ENCODE measurements at places on chromosomes 1 and 21.

GRCh38 chr1:86271046-86271445 lies 114.5 kb upstream of the COL24A1 start:
- DNase-seq, result no peak

- DNase-seq, result no peak
Observed at GRCh38 chr1:24948079-24948827, 18.2 kb upstream of the RUNX3 start.

DNA sequence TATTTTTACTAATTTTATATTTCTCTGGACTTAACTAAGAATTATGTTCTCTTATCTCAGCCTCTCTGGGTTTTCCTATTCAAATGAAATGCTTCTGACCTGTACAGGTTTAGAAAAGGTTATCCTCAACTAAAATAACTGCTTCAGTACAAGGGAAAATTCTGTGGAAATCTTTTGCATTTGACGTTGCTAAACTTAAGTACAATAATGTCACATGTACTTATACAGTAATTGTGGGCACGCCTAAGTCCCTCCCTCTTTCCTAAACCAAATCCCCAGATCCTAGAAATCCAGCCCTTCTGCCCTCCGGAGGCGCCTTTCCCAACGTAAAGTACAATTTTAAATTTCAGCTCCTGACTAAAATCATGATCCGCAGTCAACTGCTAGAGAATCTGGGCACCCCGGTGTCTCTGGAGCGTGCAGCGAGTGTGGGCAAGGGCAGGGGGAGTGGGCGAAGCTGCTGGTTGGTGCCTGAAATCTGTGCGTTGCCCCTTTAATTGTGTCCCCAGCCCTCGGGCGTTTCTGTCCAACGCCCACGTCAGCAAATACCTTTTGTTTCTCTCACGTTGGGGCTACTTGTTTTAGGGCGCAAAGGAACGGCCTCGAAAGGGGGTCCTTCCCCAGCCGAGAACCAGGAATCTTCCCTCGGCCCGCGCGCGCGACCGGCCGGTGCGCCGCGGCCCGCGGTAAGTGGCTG lies at the start of gene ZBTB8A:
Gene ZBTB8A, plus strand, starts transcription at position 541 of the 697 bp plus-strand sequence. CDS start 53,505 bp downstream, outside the sequence.
- DNase-seq, result peak; percentile 81

GRCh38 chr1:101482306-101482705 lies 245.5 kb downstream of the S1PR1 start:
- DNase-seq, result no peak

GRCh38 chr1:227958617-227959324 lies 11.0 kb upstream of the WNT9A start:
- DNase-seq, result no peak

- DNase-seq, result no peak
Observed at GRCh38 chr1:160471253-160471652, 51.8 kb downstream of the SLAMF6 start.

- no peak for DNase-seq
Observed at GRCh38 chr1:198088360-198089071, 68.3 kb upstream of the NEK7 start.

DNA sequence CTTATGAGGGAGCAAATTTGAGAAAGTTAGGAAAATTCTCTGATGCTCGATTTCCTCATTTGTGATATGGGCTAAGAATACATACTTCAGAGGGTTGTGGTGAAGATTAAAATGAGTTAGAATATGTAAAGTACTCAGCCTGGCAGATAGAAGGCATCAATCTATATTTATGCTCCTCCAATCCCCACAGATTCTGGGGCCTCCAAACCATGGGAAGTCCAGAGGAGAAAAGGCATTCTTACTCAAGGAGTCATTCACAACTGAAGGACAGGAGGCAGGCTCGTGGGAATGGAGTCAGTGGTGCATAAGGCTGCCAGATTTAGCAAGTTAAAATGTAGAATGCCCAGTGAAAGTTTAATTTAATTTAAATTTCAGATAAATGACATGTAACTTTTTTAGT lies 330.0 kb upstream of the POU3F1 start:
- no peak for DNase-seq

DNA sequence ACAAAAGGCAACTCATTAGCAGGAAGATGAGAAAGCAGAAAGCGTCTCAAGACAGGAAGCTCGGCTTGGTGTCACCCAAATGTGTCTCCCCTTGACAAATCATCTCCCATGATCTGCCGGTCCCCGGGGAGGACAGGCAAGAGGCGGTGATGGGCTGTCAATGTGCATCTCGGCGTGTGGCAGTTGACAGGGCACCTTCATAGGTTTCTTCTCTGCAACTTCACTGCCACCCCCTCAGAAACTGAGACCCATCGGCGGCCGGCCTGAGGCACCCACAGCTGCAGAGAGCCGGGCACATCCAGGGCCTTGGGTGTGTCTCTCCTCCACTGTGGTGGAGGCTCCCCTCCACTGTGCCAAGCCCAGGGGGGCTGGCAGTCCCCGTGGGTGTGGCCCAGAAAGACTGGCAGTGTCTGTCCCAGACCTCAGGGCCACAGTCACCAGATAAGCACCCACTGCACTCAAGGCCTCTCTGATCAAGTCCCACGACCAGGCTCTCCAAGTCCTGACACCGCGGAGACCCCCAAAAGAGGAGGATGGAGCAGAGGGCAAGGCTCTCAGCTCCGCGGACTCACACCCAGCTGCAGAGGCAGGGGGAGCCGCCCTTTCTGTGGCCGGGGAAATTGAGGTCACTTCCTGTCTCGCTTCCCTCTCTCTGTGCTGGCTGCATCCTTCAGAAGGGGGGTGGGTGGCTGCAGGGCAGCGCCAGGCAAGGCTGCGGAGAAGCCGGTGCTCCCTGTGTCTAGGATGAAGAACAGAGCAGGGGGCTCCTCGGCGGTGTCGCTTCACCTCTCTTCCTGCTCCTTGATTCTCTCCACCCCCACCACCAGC lies 39.6 kb upstream of the LBR start:
- DNase-seq, result peak; percentile 85

- no peak for DNase-seq
Observed at GRCh38 chr1:230540421-230541155, 101.7 kb upstream of the COG2 start.

DNA sequence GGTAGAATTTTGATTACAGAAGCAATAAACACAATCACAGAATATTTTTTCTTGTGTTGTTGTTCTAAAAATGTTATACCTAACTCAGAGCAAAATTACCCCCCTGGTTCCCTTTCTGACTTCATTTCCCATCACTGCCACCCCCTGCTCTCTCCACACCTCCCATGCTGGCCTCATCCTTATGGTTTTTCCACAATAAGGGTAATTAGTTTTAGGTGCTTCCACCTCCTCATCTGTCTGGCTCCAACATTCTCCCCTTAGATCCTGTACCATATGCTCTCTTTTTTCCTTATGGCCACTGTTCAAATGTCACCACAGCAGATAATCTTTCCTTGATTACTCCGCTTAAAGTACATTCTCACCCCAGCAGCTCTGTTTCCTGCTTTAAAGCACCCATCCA lies 2208.6 kb downstream of the MRPL39 start:
- DNase-seq, result no peak

GRCh38 chr1:150778409-150778808 lies 12.8 kb upstream of the CTSS start:
- DNase-seq, result no peak

DNA sequence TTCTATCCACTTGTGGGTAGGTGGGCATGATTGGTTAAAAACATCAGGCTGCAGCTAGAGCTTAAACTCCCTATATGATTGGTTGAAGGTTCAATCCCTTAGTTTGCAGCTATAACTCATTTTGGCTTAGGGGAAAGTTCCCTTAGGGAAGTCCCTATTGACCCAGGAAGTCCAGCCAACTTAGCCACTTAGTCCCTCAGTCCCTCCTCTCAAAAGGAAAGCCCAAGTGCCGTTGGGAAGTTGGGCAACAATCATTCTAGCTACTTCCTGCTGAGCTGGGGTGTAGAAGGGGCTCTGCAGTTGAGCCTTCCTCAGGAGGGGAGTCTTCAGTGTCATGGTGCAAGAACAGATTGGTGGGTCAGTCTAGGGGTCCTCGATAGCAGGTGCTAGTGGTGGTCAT lies 12.2 kb downstream of the MSTO1 start:
- DNase-seq, result no peak

DNA sequence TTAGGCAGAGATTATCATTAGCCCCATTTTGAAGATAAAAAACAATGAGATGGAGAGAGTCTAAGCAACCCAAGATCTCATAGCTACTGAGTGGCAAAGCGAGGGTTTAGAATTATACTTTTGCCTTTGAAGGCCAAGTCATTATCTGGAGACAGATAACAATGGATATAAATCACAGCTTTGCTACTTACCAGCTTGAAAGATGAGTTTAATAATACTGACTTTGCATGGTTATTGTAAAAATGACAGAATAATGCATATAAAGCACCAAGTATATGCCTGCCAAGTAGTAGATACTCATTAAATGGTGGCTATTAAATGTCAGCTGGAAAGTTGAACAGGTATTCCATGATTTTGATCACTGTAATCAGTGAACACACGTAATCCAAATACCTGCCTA lies 241.6 kb upstream of the SGIP1 start:
- DNase-seq, result no peak

- DNase-seq, result peak; percentile 96
Observed at GRCh38 chr1:16155537-16156410, at the start of gene EPHA2. TSS of gene EPHA2 (minus strand) at chr1:16156069. CDS start at chr1:16155932, 137 bp downstream.

GRCh38 chr1:240237305-240237721 lies 145.6 kb downstream of the FMN2 start:
- no peak for DNase-seq

DNA sequence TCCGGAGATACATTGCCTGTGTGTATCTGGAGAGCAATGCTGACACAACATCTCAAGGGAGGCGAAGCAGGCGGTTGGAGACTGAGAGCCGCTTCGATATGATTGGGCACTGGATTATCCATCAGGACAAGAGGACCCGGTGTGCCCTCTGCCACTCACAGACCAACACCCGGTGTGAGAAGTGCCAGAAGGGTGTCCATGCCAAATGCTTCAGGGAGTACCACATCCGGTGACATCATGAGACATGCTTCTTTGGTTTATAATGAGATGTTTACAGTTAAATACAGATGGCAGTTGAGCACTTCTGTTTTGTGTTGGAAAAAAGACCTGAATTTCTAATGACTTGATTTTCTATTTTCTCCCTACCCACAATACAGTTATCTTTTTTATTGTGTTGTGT lies 12.1 kb downstream of the PGBD2 start:
- no peak for DNase-seq

GRCh38 chr1:46517010-46517600 lies 27.5 kb downstream of the DMBX1 start:
- peak; percentile 93 for DNase-seq

- DNase-seq, result no peak
Observed at GRCh38 chr1:203720242-203720641, 44.7 kb upstream of the LAX1 start.

DNA sequence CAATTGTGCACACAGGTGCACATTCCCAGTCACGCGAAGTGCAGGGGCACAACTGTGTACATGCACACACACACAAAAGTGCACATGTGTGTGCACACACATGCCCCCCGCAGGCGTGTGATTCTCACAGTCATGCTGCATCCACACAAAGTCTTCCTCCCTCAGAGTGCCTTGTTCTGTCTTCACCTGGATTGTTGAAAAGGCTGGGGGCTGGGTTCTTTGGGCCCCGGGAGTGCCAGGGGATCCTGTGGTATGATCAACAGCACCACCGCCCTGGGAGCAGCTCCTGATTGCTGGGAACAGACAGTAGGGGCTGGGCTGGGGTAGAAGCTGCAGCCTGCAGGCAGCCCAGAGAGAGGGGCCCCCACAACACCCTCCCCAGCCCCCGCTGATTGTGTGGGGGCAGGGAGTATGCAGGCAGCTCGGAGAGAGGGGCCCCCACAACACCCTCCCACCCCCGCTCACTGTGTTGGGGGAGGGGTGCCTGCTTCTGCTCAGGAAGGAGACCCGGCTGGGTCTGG lies 3.4 kb downstream of the COL18A1 start:
- no peak for DNase-seq

DNA sequence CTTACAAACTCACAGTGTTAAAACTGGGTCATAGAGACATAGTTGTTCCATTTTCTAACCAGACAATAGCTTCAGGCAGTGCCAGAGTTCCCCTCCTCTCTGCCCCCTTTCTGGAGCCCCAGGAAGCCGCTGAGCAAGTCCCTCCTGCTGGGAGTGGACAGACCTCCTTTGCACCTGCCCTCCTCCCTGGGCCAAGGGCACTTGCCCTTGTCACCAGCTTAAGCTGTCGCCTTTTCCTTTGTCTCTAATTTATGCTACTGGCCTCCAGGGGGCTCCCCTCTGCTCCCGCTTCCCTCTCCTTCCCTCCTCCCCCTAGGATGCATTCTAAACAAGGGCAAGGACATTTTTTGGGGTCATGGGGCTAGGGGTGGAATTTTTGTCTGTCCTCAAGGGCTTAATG lies 182.4 kb downstream of the MIS18A start:
- no peak for DNase-seq

- peak; percentile 69 for DNase-seq
Observed at GRCh38 chr1:231040800-231041718, 1.0 kb upstream of the FAM89A start.

DNA sequence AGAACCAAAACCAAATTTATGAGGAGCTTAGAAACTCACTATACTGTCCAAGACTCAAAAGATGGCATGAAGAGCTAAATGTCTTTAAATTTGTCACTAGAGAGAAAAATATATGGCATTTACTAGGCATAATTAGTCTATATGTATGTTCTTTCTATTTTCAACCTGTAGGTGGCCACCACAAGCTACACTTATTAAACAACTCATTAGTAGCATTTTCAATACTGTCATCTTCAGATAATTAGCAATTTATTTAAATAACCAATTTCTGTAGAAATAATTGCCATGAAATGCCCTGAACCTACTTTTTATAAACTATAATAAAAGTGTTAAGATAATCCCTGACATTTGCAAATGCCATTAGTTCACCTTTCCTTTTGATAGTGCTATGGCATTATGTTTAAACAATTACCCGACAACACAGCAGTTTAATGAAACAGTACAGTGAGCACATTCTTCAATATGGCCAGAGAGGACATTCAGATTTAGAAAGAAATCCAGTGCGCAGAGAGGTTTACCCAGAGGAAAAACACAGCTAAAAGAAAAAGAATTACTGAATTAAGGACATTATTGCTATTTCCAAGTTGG lies 522.5 kb downstream of the PTBP2 start:
- no peak for DNase-seq

GRCh38 chr1:65175171-65176055 lies 27.4 kb downstream of the AK4 start:
- no peak for DNase-seq

GRCh38 chr1:159803956-159804689 lies 2.0 kb downstream of the FCRL6 start:
- no peak for DNase-seq

GRCh38 chr1:150261367-150261766 lies 3.8 kb downstream of the CA14 start:
- peak; percentile 31 for DNase-seq
